EH (cell line): ENCODE measurements at places on chromosomes 3 and 15.

DNA sequence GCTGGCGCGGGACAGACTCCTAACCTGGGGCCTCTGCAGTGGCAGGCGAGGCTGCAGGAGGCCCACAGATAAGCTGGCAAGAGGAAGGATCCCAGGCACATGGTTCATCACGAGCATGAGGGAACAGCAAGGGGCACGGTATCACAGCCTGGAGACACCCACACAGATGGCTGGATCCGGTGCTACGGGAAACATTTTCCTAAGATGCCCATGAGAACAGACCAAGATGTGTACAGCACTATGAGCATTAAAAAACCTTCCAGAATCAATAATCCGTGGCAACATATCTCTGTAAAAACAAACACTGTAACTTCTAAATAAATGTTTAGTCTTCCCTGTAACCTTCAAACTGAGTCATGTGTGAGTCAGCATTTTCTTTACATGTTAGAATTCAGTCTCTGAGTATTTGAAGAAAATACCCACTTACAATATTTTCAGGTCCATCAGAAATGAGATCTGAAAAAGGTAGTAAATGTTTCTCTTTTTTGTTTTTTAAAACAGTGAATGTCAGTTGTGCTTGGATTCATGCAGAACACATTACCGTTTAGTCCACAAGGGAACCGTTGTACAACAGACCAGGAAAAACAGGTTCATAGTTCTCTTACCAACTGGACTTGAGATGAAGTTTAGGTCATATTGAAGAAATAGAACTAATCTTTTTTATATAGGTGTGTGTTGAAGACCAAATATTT is 75.9 kb downstream of the BOC start:
- DNase-seq = peak; percentile 68

DNA sequence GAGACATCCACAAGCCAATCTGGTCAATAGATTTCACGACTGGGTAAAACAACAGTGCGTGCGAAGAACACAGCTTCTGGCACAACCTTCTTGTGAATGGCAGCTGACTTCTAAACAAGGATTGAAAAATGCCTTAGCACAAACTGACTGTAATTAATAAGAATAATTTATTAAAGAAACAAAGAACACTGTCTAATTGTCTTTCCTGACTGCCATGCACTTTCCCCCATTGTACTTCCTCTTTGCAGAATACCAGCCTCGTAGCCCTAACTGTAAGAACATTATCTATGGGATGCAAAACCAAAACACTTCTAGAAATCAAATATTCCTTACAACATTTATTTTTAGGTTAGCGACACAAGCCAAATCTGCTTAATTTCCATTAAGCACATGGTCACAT is 6.5 kb downstream of the FOXP1 start:
- DNase-seq = no peak

DNA sequence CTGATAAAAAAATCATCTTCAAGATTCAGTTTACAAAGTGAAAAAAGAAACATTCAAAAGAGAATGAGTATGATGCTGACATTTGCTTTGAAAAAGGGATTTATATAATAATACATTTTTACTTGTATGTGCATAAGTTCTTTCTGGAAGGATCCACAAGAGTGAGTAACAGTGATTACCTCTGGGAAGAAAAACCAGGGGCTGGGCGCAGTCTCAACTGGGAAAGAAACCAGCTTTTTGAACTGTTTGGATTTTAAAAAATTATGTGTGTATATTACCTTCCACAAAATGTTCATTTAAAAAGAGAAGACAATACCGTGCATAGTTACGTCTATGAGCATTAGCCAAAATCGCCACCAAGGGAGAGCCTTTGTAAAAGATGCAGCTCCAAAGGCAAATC is 1.3 kb downstream of the CLEC3B start:
- no peak for DNase-seq

GRCh38 chr3:193240850-193241706 is at the start of gene PLAAT1:
Gene PLAAT1, plus strand, starts transcription at chr3:193241222. Its CDS starts 14,429 bp downstream, at chr3:193255651.
- DNase-seq = peak; percentile 50

DNA sequence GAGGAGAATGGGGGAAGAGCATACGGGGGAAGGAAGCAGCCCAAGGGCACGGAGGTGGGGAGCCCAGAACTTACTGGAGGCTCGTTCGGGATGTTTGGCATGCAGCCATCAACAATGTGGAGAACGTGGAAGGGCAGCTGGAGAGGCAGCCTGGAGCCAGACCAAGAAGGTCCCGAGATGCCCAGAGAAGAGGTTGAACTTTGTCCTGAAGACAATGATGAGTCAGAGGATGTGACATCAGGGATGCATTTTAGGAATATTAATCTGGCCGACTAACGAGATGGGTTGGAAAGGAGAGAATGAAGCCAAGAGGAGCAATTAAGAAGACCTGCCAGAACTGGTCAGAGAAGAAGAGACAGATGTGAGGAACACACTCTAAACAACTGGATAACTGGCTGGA is 98.2 kb downstream of the SRGAP3 start:
- peak; percentile 49 for DNase-seq

DNA sequence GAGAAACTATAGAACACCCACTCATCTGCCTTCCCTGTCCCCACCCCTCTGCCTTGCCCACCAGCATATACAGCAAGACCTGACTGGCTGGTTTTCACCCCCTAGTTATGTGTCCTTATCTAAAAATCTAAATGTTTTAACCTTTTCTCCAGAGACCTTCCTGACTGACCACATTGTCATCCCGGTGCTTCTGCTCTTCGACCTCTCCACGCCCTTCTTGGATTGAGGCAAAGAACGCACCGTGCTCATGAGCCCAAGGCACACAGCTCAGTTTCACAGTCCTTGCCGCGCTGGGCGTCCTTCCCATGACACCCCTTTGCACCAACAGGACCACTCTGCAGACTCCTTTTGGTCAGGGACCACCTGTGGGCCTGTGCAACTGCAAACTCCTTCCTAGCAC is 62.7 kb downstream of the B3GNT5 start:
- DNase-seq = no peak

DNA sequence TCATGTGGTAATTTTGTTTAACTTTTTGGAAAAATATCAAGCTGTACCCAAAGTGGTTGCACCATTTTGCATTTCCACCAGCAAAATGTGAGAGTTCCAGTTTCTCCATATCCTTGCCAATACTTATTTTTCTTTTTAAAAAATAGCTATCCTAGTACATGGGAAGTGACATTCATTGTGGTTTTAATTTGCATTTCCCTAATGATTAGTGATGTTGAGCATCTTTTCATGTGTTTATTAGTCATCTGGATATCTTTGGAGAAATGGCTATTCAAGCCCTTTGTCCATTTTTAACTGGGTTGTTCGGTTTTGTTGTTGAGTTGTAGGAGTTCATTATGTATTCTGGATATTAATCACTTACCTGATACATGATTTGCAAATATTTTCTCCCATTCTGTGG is 19.5 kb upstream of the TRANK1 start:
- DNase-seq = no peak

DNA sequence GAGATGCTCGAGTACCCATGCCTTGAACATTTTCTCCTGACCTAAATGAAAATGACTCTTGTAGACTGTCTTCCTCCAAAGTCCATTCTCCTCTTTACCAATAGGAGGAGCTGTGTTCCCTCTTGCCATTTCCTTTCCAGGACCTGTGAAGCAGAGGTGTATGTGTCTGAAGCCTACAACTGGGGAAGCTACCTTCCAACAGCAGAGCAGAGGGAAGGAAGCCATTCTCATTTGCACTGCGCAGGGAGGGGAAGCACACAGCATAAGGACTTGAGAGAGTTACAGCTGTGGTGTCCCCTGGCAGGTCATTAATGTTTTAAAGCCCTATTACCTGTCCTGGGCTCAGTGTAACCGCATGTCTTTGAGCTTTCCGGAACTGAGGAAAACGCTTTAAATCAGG is 38.7 kb downstream of the HSPBAP1 start:
- DNase-seq = peak; percentile 54

DNA sequence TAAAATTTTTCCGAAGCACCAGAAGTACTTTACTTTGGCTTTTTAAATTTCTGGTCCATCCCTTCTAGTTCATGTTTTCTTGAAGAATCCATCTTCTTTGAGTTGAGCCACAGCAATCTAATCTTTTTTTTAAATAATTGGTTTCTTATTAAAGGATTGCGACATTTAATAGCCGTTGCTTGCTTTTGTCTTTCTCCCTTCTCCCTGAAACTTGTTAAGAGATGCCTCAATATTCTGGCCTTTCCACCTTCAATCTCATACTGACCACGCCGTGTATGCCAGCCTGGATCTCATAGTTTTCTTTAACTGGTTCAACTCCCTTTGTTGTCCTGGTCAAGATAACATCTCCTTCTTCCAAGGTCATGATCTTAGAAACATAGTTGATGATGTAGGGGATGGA is 18.4 kb upstream of the RPLP1 start:
- peak; percentile 58 for DNase-seq

GRCh38 chr3:58206406-58207011 is 4.3 kb downstream of the DNASE1L3 start:
- DNase-seq = peak; percentile 75

- no peak for DNase-seq
Measured at GRCh38 chr3:169746924-169747323, 17.9 kb downstream of the TERC start.

- no peak for DNase-seq
Measured at GRCh38 chr3:147412261-147412916, 3.2 kb downstream of the ZIC1 start.

GRCh38 chr3:18082551-18083272 is 340.3 kb upstream of the TBC1D5 start:
- DNase-seq = no peak

DNA sequence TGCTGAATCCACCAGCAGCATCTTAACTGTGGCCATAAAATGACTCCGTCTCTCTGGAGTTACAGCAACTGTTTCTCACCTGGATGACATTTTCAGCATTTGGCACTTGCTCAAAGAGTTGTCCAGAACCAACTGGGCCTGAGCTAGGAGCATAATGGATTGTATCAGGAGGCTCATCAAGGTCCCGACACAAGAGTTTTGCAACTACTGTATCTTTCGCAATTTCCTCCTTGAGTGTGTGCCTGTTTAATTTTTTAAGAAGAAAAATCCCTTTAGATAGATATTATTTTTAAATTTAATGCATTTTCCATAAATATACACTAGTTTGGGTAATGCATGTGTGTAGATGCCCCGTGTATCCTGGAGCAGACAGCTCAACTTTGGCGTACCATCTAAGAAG is 44.3 kb upstream of the C3orf49 start:
- no peak for DNase-seq

- peak; percentile 42 for DNase-seq
Measured at GRCh38 chr3:23629181-23629894, 176.4 kb upstream of the UBE2E1 start.

DNA sequence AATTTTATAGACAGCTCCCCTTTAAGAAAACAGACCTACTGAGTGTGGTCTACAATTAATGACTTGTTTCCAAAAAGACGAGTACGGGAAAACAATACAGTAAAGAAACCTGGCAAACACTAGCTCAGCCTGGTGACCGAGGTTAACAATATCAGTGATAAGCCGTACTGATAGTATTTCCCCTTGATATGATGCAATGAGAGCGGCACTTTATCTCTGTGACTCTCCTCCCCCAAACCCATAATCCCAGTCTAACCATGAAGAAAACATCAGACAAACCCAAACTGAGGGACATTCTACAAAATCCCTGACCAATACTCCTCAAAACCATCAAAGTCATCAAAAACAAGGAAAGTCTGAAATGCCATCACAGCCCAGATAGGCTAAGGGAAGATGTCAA is 8.2 kb downstream of the DENND4A start:
- DNase-seq = no peak

DNA sequence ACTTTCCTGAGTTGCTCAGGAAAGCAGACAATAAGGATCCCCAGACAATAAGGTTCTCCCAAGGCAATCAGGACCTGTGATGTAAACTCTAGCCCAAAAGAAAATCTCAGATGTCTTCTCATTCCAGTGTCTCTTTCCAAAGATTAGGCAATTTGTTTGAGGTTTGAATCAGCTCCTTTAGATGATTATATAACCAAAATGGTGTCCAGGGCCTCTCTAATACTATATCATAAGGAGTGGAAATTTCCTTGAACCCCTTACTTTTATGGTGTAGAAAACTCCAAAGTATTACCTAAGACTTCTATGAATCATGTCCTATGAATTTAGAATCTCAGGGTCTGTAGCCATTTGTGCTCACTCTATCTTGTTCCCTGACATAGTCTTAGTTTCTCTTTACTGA is 65.9 kb downstream of the GPR176 start:
- DNase-seq = peak; percentile 59

- peak; percentile 96 for DNase-seq
Measured at GRCh38 chr3:177516158-177517011, 319.1 kb upstream of the TBL1XR1 start.

GRCh38 chr3:120791913-120792312 is 49.4 kb downstream of the GTF2E1 start:
- DNase-seq = peak; percentile 86

GRCh38 chr15:74130155-74130848 is at the start of gene ISLR2:
Gene ISLR2, plus strand, starts transcription at chr15:74130586. Its CDS starts 2,169 bp downstream, at chr15:74132755.
- DNase-seq = no peak

DNA sequence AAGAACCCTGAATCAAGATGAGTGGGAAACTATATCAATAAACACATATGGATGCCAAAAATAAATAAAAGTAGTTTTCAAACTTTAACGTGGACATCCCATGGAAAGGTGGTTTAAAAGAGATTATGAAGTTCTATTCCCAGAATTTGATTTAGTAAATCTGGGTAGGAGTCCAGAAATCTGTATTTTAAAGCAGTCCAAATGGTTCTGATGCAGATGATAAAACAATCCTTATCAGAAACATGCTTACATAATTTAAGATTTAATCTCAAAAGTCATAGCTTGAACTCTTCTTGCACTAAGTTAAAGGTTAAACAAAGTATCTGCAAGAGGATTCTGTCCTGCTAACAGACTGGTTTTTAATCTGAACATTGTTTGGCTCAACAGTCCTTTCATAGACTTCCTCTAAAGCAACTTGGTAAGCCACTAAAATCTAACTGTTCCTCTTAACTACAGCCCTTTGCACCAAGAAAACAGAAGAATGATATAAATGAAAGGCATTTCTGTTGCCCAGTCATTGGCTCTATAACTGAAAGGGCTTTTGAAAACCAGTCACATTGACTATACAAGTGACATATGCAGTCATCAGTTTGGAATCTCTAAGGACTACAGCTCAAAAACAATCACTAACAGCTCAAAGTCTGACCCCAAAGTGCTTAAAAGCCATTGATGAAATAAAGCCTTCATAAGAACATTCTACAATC is 23.4 kb upstream of the MAP4 start:
- peak; percentile 94 for DNase-seq
